ENCODE measurements at places on chromosomes 6 and 20.

DNA sequence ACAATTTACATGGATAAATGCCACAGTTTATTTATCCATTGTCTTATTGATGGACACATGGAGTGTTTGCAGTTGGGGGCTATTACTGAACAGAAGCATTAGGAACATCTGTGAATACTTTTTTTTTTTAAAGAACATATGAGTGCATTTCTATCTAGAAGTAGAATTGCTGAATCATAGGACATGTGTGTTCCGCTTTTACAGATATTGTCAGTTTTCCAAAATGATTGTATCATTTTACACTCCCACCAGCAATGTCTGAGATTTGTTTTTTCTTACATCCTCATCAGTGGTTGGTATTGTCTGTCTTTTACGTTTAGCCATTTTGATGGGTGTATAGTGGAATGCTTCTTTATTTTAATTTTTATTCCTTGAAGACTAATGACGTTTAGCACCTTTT is 42.0 kb upstream of the ASIP start:
- DNase-seq, result no peak

DNA sequence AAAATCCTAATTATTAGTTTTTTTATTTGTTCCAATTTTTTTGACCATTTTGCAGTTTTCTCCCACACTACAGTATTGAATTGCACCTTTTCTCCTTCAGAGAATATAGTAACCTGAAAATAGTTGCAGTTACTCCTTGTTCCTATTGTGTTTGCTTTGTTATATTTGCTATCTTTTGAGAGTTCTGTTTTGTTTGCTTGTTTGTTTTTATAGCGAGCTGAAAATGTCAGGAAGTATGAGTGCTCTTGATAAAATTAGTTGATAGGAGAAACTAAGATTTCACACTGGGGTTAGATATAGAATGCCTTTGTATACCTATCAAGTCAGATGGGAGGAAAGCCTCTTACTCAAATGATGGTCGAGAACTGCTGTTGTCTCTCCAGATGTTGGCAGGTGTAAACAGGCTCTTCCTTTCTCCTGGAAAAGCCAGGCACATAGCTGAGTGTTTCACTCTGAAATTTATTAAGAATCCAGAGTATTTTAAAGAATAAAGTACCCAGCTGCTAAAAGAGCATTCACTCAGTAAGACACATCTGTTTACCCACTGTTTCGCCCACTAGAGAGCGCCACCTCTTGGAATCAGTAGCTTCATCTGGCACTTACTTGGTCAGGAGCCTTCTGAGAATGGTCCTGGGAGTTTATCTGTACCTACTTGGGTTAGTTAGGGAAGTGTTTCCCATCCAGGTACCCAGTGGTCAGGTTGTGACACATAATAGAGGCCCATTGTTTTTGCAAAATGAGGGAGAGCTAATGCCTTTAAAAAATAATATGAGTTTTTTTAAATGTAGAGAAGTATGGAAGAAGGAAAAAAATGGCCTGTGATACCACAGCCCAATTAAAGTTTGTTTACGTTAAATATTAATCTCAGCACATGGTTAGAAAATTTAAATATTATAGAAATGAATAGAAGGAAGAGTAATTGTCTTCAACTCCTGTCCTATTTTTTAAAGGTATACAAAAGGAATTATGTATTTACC is 11.2 kb downstream of the NT5DC1 start:
- DNase-seq, result no peak

DNA sequence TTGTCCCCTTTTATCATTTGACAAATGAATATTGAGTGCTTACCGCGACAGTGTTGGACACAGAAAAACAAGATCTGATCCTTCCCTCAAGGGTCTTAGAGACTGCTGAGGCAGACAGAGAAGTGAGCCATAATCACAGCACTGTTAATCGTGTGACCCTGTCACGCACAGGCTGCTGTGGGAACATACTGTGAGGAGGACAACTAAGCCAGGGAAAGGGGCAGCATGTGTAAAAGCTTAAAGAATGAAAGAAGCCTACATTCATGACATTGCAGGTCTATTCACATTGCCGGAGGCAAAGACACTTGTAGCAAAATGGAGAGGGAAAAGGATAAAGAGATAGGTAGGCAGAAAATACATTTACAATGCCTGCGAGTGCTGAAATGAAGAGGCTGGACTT is 32.7 kb downstream of the TRDN start:
- DNase-seq, result no peak

DNA sequence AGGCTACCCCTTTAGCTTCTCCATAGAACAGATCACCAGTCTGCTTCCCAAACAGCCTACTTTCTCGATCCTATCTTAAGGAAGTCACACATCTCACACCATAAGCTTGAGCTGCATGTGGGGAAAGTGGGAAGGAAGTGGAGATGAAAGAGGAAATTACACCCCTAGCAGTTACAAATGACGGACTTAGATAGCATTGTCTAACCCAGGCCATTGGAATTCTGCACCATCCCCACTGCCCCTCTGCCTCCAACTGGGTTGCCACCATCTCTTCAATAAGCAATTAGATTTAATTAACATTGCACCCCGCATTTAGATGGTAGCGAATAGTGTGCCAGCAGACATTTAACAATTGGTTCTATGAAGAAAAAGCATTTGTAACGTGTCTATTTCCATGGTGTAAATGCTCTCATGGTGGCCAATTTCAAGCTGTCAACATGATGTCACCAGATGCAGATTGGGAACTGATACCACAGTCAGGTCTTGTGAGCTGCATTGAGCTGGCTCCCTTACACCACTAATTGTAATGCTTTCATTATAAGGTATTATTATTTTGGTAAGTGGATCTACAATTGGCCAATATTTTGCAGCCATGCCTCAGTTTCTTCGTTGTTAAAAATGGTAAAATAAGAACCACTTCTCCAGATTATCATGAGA is 124.7 kb downstream of the CD24 start:
- DNase-seq, result no peak

GRCh38 chr6:133918208-133918930 is 29.5 kb downstream of the TCF21 start:
- no peak for DNase-seq

GRCh38 chr6:64672651-64673050 is 1034.4 kb downstream of the EYS start:
- DNase-seq, result no peak

DNA sequence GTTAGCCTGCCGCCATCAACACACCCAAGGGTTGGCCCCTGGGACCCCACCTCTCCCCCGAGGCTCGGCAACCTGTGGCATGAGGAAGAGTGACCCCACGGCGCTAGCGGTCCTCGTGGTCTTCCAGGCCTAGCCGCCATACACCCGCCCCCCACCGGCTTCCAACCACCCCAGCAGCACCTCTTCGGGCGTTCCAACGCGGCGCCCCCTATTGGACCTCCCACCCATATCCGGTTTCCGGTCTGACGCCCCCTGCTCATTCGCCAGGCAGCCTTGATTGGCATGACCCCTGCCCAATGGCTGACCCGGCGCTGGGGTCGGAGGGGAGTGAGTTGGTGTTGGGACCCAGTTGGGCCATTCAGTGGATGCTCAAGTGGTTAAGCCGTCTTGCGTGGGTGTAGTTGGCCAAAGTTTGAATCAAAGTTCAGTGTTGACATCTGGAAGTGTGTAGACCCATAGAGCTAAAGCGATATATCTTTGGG is at the start of gene GNAS-AS1:
Gene GNAS-AS1, minus strand, starts transcription at position 210 of the 482 bp plus-strand sequence.
- peak; percentile 89 for DNase-seq

GRCh38 chr6:146857180-146857979 is 258.6 kb downstream of the ADGB start:
- DNase-seq, result peak; percentile 85

- DNase-seq, result no peak
Observed at GRCh38 chr6:163533443-163533842, 118.9 kb downstream of the QKI start.

GRCh38 chr6:76814496-76815458 is 648.5 kb downstream of the HTR1B start:
- no peak for DNase-seq

GRCh38 chr6:24547243-24547642 is 52.5 kb downstream of the ALDH5A1 start:
- DNase-seq, result no peak

DNA sequence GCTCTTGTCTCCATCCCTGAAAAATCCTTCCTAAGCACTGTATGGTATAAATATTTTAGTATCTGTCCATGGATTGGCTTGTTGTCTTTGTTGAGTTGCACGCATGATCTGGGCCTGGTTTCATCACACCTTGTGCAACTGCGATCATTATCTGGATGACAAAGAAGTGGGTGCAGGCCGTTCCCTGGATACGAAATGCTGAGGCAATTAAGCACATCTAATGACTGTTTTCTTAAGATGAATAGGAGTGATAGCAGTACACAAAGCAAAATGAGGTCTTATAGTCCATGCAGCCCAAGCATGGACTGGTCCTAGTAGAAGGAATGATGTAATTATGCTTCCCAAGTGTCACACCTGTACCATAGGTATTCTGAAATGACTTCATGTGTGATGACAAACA is 47.8 kb downstream of the SLC35D3 start:
- no peak for DNase-seq

GRCh38 chr6:65692109-65692508 is 14.9 kb downstream of the EYS start:
- DNase-seq, result no peak

GRCh38 chr20:61220131-61220530 is 31.9 kb upstream of the CDH4 start:
- no peak for DNase-seq

- no peak for DNase-seq
Observed at GRCh38 chr6:82370788-82371187, 7.2 kb downstream of the TPBG start.

DNA sequence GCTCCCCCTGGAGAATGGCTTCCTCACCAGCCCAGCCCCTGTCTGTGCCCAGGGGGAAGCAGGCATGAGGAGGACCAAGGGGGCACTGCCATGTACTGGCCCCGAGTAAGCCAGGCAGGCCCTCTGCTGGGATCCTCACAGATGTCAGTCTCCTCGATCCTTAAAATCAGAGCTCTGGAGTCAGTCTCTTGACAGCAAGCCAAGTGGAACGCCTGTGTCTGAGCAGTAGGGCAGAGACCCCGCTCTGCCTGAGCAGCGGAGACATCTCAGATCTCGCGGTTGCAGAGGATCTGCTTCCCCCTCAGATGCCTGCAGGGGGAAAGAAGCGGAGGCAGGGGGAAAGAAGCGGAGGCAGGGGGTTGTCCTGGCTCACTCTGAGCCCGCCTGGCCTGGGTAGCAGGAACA is 92.6 kb downstream of the SNX5 start:
- DNase-seq, result no peak

- no peak for DNase-seq
Observed at GRCh38 chr6:125637207-125637606, 112.2 kb upstream of the HEY2 start.

GRCh38 chr20:6140947-6141346 is 18.1 kb upstream of the FERMT1 start:
- DNase-seq, result no peak

GRCh38 chr20:40942006-40942405 is 86.6 kb upstream of the TOP1 start:
- no peak for DNase-seq

DNA sequence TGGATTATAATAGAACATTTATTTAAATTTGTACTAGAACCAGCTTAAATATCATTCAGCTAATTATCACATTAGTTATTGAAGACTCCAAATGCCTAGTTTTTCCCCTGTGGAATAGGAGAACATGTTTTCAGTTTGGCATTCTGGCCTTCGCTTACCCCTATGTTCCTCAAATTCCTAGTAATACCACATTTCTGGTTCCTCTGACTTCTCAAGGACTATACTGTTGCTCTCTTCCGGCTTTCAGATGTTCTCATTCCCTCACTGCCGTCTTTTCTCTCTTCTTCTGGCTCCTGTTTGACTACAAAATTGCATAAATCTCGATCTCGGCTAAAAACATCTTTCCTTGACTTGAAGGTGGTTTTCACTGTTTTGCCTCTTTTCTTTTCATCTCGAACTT is 71.8 kb upstream of the KHDRBS2 start:
- DNase-seq, result no peak

GRCh38 chr6:137861550-137862337 is 5.3 kb upstream of the TNFAIP3 start:
- DNase-seq, result no peak

DNA sequence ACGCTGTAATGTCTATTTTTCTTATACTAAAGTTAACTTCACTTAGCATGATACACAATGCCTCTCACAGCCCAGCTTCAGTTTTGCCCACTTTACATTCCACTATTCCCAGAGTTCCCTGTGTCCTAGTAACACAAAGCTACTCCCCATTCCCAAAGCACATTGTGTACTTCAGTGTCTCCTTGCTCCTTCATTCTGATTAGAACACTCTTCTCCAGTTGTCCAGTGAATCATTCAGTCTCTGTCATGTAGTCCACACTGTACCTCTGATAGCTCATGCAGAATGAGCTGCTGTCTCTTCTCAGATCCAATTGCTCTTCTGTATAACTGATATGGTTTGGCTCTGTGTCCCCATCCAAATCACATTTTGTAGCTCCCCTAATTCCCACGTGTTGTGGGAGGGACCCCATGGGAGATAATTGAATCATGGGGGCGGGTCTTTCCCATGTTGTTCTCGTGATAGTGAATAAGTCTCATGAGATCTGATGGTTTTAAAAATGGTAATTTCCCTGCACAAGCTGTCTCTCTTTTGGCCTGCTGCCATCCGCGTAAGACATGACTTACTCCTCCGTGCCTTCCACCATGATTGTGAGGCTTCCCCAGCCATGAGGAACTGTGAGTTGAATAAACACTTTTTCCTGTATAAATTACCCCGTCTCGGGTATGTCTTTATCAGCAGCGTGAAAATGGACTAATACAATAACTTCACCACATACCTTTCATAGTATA is 2.1 kb upstream of the TMX4 start:
- DNase-seq, result no peak

DNA sequence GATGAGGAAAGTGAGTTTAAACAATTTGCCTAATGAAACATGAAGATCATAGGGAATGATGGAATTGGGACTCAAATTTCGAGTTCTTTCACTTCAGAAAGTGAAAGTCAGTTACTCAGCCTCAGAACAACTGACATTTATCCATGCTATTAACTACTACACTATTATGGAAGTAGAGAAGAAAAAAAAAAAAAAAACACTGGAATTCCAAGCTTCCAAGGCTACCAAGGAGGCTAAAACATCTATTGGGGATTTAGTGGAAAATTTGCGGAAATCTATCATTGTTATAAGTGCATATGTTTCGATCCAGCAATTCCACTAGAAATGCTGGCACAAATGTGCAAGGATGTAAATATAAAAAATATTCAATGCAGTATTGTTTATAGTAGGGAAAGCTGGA is 70.4 kb downstream of the TSHZ2 start:
- no peak for DNase-seq

GRCh38 chr20:24627926-24628325 is 158.5 kb downstream of the SYNDIG1 start:
- DNase-seq, result no peak

DNA sequence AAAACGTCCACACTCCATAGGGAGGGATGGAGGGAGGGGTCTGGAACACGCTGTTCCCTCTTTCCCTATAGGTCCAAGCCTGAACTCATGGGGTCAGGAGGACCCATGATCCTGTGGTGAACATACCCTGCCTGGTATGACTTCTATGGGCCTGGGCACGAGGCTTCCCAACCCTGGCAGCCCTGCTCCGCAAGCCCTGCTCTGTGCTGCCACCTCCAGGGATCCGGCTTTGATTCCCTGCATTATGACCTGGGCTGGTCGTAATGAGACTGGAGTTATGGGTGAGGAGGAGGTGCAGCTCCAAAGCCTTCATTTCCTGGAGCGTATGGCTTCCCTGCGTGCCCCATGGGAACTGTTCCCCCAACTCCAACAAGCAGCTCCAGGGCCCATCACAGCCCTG is 54.9 kb downstream of the CDH22 start:
- DNase-seq, result no peak

GRCh38 chr20:21808863-21809664 is 103.6 kb downstream of the PAX1 start:
- DNase-seq, result no peak

GRCh38 chr6:144216668-144217218 is 66.4 kb downstream of the STX11 start:
- no peak for DNase-seq

GRCh38 chr20:57986666-57987065 is 241.8 kb downstream of the ANKRD60 start:
- no peak for DNase-seq
